NCI-H1417 (cell line): ENCODE measurements at places on chromosomes 6 and 20.

GRCh38 chr20:14672066-14672465 is 334.7 kb upstream of the FLRT3 start:
- no peak for DNase-seq

- DNase-seq = peak; percentile 91
Measured at GRCh38 chr6:101286146-101286545, 107.4 kb upstream of the GRIK2 start.

GRCh38 chr6:61886608-61887259 is 399.3 kb downstream of the KHDRBS2 start:
- DNase-seq = no peak

GRCh38 chr6:116562614-116563013 is 8.7 kb upstream of the RWDD1 start:
- DNase-seq = no peak

GRCh38 chr6:150491811-150492172 is 107.9 kb upstream of the PLEKHG1 start:
- DNase-seq = no peak

GRCh38 chr20:36307412-36308325 is 1.5 kb downstream of the DLGAP4 start:
- no peak for DNase-seq

GRCh38 chr20:34242879-34243278 is 1.7 kb downstream of the ASIP start:
- no peak for DNase-seq

DNA sequence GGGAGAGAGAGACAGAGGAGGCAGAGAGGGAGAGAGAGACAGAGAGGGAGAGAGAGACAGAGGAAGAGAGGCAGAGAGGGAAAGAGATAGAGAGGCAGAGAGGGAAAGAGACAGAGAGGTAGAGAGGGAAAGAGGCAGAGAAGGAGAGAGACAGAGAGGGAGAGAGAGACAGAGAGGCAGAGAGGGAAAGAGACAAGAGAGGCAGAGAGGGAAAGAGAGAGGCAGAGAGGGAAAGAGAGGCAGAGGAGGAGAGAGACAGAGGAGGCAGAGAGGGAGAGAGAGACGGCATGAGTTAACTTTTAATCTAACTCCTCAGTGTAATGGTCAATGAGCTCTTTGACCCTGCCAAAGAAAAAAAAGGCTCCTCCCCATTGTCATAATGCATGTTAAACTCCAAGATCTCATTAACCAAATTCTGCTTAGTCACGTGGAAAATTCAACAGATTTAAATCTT is 7.1 kb downstream of the ELOVL2 start:
- no peak for DNase-seq

DNA sequence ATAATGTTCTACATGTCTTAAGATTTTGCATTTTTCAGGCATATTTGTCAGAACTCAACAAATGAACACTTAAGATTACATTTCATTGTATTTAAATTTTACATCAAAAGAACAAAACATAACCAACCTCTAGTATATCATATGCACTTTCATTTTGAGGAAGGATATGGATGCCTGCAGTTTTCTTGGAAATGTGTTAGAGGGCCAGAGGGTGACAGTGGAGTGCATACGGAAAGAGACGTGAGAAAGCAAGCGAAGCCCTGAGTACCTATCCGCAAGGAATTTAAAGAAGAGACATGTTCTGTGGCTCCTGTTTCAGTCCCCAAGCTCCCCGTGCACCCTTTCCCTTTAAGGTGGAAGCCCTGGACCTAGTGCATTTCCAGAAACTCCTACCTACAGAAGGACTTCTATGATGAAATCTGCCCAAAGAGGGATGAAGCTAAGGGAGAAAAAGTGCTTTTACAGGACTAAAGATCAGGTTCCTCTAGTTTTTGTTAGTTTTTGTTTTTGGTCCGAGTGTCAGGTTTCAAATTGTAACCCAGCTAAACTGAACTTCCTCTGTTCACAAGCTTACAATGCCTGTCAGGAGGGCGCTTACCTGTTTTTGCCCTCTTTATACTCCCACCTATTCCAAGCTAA is 38.8 kb downstream of the EZR start:
- no peak for DNase-seq

DNA sequence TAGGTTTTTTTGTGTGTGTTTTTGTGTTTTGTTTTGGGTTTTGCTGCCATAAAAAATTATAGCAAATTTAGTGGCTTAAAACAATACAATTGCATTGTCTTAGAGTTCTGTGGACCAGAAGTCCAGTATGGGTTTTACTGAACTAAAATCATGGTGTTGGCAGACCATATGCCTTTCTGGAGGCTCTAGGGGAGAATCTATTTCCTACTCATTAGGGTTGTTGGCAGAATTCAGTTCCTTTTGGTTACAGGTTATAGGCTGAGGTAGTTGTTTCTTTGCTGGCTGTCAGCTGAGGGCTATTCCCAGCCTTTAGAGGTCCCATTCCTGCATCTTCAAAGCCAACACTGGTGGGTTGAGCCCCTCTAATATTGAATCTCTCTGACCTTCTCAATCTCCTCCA is 181.3 kb downstream of the IBTK start:
- DNase-seq = no peak

DNA sequence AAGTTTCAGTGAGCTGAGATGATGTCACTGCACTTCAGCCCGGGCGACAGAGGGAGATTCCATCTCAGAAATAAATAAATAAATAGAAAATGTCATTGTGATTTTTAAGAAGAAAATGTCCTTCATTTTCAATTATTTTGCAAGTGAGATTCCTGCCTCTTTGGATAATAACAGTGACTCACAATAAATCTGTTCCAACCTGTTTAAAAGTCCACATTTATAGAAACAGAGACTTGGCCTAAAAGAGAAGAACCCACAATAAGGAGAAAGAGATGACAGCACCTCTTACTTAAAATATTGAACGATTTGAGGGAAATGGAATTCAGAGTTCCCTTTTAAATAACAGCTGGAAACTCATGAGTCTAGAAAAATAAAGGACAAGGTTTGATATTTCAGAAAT is 373.4 kb upstream of the NOX3 start:
- no peak for DNase-seq

- no peak for DNase-seq
Measured at GRCh38 chr6:3912361-3913076, 63.3 kb downstream of the FAM50B start.

DNA sequence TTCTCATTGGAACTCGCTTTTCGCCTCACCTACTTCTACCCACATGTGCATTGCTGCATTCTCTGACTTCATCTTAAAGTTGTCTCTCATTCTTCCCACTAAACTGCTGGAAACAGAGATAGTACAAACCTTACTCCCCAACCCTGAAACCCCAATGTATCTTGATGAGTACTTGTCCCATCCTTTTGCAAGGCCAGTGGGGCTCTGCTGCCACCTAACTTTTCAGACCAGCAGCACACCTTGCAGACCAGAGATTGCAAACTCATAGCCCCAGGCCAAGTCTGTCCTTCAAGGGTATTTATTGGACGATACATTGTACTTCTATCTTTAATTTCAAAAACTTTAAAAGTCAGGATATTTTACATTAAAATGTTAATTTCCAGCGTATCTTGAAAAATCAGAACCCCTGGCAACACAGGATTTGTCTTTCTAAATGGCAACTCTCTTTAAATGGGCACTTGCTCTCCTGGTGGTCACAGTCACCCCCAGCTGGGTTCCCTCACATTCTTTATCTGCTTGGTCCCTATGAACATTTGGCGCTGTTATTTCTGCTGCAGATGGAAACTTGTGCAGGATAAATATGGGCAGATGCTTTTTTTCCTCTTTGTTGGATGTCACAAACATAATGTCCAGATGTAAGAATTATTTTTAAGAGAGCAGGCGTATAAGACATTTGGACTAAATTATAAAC is 83.9 kb downstream of the SOD2 start:
- DNase-seq = peak; percentile 12

DNA sequence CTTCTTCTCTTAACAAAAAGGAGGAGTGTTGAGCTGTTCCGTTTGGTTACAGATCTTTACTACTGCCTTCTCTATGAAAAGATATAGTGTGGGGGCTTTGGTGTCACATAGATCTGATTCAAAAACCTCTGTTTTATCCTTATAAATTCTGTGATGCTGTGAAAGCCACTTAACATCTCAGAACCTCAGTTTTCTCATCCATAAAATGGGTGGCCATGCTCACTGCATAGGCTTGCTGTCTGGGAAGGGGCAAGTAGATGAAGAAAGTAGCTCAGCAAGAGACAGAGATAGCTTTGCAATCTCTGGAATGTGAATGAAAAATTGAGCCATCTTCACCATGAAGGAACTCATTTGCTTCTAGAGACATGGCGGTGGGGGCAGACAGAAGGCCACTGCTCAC is 31.6 kb upstream of the RNF24 start:
- DNase-seq = no peak

DNA sequence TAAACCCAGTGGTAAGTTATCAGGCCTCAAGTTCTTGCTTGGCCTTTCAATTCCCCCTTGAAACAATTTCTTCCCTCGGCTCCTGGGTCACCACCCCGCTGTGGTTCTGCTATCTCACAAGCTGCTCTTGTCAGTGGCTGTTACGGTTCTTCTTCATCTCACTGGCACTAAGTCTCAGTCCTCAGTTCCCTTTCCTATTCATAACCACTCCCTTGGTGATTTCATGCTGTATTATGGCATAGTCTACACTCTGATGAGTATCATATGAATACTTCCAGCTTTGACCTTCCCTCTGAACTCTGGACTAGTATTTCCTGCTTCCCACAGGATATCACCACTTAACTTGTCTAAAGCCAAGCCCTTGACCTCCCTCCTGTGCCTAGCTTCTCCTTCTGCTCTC is 7.9 kb downstream of the TAAR1 start:
- no peak for DNase-seq

DNA sequence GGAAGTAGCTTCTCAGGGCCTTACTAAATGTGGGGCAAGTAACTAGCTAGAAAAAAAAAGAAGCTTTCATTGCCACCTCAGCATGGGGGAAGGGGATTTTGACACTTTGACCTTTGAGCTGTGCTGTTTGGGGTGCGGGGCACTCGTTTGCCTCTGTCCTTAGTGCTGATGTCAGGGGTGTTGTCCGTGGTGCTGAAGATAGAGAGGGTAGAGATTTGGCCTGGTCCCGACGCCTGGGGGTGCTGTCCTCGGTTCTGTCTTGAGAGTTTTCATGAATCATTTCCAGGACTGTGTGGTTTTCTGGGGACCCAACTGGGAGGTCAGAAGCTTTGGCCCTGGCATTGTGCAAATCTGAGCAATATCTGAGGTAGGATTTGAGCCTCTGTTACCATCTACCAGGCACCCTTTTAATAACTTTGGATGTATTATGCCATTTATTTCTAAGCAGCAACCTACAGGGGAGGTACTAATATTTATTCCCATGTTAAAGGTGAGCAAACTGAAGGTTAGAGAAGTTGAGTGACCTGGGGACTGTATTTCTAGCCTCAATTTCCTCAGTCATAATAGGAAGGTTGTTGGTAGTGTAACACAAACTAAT is 78.0 kb downstream of the DLGAP4 start:
- no peak for DNase-seq

DNA sequence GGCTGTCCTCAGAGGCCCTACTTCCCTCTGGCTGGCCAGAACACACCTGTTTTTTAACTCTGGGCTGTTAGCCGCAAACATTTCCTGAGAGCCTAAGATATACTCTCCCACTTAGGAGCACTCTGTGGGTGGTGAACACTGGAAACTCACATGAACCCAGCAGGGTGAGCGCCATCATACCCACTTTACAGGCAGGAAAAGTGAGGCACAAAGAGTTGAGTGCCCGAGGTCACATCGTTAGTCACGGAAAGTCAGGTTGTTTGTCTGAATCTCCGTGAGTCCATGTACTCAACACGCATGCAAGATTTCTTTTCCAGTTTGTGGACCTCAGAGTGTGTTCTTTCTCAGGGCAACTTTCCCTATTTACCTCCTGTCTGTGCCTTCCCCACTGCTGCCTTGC is 1.9 kb downstream of the BAK1 start:
- DNase-seq = no peak

- DNase-seq = no peak
Measured at GRCh38 chr6:145051661-145052060, 683.7 kb downstream of the EPM2A start.

DNA sequence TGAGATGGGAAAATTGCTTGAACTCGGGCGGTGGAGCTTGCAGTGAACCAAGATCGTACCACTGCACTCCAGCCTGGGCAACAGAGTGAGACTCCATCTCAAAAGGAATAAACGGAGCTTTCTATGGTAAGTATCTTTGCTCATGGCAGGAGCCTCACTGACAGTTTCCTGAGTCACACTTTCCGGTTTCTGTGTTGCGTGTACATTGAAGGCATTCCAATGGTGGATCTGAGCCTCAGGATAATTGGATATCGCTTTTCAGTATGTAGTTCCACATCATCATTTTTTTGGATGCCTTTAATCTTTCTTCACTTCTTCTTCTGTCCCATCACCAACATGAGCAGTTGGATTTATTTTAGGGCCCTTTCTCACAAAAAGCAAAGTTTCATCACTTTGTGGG is 28.6 kb upstream of the GTSF1L start:
- DNase-seq = no peak

GRCh38 chr6:105624021-105624420 is 221.1 kb upstream of the PREP start:
- no peak for DNase-seq

GRCh38 chr6:45036103-45036502 is 292.0 kb upstream of the RUNX2 start:
- DNase-seq = no peak

GRCh38 chr6:55512904-55513303 is 66.1 kb downstream of the HMGCLL1 start:
- no peak for DNase-seq

DNA sequence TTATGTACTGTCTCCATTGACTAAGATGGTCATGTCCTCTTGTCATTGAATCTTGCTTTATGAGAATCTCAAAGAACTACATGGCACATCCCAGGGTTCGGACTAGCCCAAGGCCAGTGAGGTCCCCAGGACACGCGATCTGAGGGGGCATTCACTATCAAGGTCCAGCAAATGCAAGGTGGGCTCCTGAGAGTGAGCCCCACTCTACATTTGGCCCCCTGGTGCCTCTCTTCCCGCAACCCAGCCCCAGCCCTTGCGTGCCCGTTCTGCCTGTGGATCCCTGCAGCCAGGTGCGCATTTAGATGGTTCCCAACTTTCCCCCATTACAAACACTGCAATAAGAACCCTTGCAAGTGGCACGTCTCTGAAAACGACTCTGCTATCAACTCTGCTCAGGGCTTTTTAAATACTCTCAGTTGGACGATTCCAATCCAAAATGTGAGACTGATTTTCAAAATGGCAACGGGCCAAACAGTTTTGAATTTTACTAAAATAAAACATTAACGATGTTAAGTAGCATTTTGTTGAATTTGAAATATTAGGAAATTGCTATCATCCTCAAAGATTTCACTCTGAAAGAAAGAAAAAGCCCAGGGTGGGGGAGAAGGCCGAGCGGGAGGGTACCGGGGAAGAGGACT is 59.6 kb downstream of the NFATC2 start:
- no peak for DNase-seq

- DNase-seq = no peak
Measured at GRCh38 chr6:90135667-90136066, 161.0 kb downstream of the BACH2 start.

- DNase-seq = no peak
Measured at GRCh38 chr6:110378552-110378951, 20.4 kb upstream of the METTL24 start.
